Activated T-cell treated with anti-CD3 and anti-CD28 coated beads for 4 hours (primary cell): ENCODE measurements at places on chromosomes 11 and 22.

DNA sequence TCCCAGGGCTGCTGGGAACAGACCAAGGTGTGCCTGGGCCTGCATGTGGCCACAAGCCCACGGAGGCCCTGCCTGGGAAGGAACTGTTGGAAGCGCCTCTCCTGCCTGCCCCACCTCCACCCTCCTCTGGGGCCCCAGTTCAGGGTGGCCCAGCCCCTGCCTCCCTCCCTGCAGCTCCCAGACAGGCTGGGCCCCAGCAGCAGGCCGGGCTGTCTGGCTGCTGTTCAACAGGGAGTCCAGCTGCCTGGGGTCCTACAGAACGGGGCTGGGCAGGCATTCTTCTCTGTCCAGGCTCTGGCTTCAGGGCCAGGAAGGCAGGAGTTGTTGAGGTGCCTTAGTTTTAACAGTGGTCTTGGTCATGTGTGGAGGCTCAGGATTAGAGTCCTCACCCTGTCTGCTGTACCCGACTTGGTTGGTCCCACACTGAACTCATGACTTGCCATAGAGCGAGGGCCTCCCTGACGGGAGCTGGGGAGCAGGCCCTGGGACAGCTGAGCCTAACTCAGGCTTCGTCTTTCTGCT, 11.8 kb downstream of the PRDM11 start:
- no peak for DNase-seq

- DNase-seq, result no peak
These were observed 785 bp downstream of the OTUB1 start for GRCh38 chr11:63986932-63987513.

- no peak for DNase-seq
These were observed 7.0 kb downstream of the OR51B5 start for GRCh38 chr11:5336331-5336730.

- no peak for DNase-seq
These were observed 24.9 kb upstream of the CHKA start for GRCh38 chr11:68146010-68146540.

DNA sequence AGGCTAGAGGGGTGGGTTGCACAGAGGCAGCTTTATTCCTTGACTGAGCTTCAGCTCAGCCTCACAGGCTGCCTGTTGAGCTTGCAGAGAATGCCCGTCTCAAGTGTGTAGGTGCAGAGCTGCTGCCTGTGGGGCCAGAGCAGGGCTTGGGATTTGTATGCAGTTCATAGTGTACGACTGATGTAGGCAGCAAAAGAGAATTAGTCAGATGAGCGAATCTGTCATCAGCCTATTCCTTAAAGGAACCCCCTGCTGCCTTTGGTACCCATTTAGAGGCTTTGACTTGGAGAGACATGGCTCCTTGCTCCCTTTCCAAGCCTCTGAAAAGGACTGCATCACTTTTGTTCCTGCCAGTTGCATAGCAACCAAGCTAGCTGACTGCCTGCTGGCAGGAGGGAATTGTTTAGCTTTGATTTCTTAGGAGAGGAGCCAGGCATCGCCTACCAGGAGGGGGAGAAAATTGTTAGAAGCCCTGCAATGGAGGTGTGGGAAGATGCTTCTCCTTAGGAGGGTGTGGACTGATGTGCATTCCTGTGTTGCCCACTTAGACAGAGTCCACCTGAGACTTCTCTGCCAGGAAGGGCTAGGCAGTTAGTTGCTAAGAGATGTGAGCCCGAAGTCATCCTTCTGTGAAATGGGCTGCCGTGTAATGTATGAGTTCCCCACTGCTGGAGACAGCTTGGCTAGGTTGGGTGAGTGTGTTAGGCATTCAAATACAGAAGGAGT, 10.9 kb downstream of the ACO2 start:
- no peak for DNase-seq

- no peak for DNase-seq
These were observed 99.3 kb upstream of the FSHB start for GRCh38 chr11:30131535-30131934.

DNA sequence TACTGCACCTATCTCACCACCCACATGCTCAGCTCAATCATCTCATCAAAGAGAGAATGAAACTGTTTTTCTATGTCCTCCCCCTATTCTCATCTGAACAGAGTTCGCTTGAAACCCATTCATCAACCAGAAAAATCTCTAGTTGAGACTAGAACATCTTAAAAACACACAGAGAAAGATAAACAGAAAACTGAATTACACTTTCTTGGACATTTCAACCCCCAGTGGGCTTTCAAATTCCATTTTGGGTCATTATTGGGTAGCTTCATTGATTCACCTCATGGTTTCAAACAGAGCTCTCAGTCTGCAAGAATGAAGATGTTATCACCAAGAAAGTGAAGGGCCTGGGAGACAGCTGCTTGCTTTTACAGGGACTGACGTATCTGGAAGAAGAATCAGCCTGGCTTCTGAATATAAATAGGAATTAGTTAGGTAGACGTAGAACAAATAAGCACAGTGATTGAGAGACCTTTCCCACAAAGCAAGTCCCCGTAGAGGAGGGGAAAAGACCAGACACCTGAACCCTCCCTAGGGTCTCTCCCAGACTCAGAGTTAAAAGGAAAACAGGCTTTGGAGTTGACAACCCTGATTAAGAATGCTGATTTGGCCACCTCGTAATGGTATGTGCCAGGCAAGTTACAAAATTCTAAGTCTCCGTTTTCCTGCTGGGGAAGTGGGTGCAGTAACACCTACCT, 155.7 kb downstream of the BBOX1 start:
- no peak for DNase-seq

GRCh38 chr22:34236527-34236926, 316.3 kb upstream of the LARGE1 start:
- no peak for DNase-seq

DNA sequence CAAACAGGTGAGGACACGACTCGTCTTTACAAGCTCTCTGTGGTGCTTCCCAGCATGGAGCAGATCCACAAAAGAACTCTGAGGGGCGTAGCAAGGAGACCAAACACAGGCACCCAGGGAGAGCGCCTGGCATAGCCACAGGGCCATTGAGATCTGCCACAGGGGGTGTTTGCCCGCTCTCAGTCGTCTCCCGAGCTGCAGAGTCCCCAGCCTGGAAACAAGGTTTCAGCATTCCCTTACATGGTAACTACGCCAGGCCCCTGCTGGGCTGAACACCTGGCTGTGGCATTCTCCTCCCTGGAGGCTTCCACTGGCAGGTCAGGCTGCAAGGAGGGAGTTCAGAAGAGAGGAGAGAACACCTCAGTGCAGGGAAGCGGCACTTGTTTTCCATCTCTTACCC, 962.1 kb downstream of the NTM start:
- DNase-seq, result no peak

DNA sequence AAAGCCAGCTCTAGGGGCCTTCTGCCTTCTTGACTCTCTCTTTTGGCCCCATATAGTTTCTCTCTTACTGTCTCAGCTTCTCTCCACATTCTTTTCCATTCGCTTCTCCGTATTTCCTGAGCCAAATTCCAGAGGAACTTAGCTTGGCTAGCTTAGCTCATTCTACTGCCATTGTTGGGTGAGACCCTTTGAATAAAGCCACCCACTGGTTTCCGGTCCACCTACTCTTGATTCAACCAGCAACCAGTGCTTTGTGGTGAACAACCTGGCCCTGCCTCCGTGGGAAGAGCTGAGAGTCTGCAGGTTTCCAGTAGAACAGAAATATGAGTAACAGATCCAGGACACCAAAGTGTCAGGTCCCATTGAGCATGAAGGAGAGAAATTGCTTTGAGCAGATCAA, 81.3 kb upstream of the ARHGAP20 start:
- no peak for DNase-seq

GRCh38 chr11:75365711-75366181, 14.3 kb upstream of the ARRB1 start:
- DNase-seq, result no peak

DNA sequence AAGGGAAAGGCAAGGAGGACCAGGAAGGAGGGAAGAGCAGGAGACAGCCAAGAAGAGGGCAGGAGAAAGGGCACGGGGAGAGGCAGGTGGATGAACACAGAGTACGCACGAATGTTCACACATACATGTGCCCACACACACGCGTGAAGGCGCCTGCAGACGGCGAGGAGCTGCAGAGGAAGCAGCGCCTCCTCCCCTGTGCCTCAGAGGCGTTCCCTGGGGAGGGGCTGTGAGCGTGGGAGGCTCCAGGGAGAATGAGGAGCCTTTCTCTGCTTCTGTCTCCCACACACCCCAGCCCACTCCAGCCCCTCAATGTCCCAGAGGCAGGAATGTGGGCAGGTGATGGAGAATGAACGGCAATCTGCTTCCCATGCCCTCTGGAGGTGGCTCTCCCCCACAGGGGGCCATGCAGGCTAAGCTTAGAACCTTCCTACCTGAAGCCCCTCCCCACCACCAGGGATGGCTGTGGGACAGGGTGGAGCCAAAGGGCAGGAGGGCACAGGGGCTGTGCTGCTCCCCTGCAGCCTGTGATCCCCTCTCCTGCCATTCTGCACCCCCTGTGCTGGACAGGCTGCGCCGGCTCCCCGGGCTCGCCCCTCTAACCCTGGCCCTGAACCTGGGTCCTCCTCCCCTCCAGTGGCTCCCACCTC, 25.3 kb downstream of the PPM1F start:
- no peak for DNase-seq

DNA sequence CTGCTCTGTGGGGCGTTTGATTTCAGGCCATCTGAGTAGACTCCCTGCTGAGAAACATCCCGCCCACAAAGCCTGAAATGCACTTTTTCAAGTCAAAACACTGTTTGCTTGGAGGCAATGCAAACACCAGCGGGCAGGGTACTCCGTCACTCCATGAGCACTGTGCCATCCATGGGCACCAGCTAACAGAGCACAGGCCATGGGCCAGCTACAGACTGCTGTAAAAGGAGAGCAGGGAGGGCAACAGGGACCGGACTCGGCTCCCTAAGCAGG, 16.6 kb upstream of the EFCAB6 start:
- DNase-seq, result no peak

- DNase-seq, result no peak
These were observed 4.3 kb downstream of the SLC15A3 start for GRCh38 chr11:60947700-60948099.

GRCh38 chr11:112880495-112880894, 80.7 kb upstream of the NCAM1 start:
- DNase-seq, result no peak

- DNase-seq, result no peak
These were observed 247.7 kb downstream of the GUCY1A2 start for GRCh38 chr11:106770489-106771085.

DNA sequence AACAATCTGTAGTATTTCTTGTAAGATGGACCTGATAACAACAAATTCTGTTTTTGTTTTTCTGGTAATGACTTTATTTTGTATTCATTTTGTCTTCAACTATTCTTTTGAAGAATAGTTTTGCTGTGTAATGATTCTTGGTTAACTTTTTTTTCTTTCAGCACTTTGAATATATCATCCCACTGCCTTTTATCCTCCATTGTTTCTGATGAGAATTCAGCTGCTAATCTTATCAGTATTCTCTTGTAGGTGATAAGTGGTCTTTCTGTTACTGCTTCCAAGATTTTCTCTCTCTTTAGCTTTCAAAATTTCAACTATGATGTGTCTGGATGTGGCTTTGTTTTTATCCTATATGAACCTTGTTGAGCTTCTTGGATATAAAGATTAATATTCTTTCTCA, 21.5 kb downstream of the GALNT18 start:
- no peak for DNase-seq

DNA sequence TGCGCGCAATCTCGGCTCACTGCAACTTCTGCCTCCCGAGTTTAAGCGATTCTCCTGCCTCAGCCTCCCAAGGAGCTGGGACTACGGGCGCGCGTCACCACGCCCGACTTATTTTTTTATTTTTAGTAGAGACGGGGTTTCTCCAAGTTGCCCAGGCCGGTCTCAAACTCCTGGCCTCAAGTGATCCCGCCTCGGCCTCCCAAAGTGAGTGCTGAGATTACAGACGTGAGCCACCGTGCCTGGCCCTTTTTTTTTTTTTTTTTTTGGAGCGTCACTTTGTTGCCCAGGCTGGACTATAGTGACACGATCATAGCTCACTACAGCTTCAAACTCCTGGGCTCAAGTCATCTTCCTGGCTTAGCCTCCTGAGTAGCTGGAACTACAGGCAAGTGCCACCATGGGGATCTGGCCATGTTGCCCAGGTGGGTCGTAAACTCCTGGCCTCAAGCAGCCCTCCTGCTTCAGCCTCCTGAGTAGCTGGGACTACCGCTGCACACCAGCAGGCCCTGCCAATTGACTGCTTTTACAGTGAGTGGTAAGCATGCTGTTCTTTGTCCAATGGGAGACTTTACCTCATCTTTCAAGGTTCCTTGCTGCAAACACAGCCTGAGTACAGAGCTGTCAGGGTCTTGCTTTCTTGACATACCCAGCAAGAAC, 600 bp upstream of the CENPM start:
- no peak for DNase-seq

DNA sequence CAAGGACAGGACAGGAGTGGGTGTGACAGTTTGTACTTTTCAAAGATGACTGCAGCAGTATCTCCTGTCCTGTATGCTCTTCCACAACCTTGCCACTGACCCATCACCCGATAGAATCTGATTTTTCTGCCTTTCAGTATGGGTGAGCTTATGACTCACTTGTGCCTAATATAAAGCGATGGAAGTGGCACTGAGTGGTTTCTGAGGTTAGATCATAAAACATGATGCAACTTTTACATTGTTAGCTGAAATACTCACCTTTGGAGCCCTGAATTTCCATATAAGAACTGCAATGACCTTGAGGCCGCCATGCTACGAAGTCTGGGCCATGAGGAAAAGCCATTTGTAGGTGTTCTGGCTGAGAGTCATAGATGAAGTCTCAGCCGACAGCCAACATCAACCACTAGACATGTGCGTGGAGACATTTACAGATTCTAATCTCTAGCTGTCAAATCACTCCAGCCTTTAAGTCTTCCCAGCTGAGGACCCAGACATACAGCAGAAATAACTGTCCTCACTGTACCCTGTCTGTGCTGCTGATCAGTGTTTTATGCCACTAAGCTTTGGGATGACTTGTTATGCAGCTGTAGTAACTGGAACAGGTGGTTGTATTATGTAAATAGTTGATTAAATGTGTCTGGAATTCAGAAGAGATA, 105.9 kb upstream of the ARHGAP20 start:
- no peak for DNase-seq

- no peak for DNase-seq
These were observed 320.1 kb downstream of the TBC1D22A start for GRCh38 chr22:47082505-47082904.

DNA sequence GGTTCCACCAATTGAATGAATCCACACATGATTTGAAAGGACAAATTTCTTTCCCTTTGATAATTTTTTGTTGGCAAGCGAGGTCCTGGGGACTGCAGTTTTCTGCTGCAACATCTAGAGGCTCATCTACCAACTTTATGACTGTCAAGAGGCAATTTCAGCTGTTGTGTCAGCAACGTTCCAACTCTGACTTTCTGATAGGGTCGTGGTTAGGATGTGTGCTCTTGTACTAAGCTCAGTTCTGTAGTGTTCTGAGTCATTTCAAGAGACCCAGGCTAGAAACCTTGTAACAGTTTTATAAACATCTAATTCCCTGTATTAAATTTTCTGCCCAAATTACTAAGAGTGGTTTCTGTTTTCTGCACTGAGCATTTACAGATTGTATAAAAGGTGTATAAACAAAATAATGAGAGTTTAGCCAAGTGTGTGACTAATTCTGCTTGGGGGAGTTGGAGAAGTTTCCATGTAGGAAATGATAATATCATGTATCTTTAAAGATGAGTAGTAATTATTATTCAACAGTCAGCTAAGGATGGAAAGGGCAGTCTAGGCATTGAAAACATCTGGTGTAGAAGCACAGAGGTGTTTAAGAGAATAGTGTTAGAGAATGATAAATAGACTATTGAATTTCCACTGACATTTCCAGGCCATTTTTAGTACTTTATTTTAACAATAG, 72.2 kb downstream of the RBMXL2 start:
- DNase-seq, result no peak
